ENCODE measurements at places on chromosomes 2 and 18. TPM values are rescaled to one million over a fixed set of nuclear protein-coding genes. Genes with fewer than 3 reads are reported as not detected.

DNA sequence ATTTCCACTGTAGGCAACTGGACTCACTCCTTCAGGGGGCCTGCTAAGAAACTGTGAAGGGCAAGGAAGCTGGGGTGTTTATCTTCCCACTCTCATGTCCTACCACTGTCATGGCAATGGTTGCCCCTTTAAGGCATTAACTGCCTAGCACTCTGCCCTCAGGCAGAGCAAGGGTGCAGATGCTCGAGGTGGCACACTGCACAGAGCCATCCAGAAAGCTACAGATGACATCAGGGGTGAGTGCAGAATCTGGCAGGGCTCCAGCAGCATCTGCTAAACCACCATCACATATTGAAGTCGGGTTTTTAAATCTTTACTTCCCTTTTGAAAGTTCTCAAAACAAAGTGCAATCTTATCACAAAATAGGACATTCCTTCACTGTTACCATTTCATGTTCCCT lies 75.4 kb downstream of the RAPGEF4 start:
- no peak overlapping the region for H3K4me3 ChIP-seq
- H3K27me3 ChIP-seq: no peaks in the 10 kb centered on the region
- no peaks in the 10 kb centered on the region for H3K36me3 ChIP-seq
- H3K27ac ChIP-seq: no peak overlapping the region

Gene PRSS56
- 3.2 TPM for total RNA-seq

DNA sequence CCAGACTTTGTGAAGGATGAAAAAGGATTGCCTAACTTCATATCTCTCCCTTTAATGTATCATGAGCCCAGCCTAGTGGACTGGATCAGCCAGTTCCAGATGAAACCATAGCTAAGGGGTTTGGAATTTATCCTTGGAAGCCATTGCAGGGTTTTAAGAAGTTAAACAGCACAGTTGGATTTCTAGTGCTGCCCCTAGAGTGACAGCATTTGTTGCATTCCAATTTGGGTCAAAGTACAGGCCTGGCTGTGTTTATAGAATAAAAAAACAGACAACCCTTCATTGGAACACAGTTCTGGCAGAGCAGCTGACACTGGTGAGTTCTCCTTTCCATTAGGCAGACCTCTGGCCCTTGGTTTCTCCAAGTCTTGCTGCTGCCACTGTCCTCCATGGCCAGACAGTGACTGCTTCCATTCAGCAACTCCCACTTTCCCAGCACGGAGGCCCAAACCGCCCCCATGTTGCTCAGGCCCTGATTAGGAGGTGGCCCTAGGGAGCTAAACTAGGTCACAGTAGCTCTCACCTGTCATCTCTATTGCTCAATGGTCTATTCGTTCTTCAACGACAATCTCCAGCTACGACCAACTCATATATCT lies 8.0 kb downstream of the GPR39 start:
- no peaks in the 10 kb centered on the region for H3K4me1 ChIP-seq
- no peaks in the 10 kb centered on the region for H3K36me3 ChIP-seq
- no peaks in the 10 kb centered on the region for H3K27me3 ChIP-seq
- H3K27ac ChIP-seq: no peak overlapping the region
- H3K4me3 ChIP-seq: no peak overlapping the region
- no peak for DNase-seq

- no peaks in the 10 kb centered on the region for H3K36me3 ChIP-seq
- no peak overlapping the region for H3K4me3 ChIP-seq
- H3K4me1 ChIP-seq: no peaks in the 10 kb centered on the region
- no peaks in the 10 kb centered on the region for H3K27me3 ChIP-seq
- DNase-seq: no peak
These were observed 58.7 kb upstream of the RFX8 start for GRCh38 chr2:101533561-101534148.

GRCh38 chr2:42085706-42086487 lies 38.1 kb downstream of the PKDCC start:
- no peaks in the 10 kb centered on the region for H3K36me3 ChIP-seq
- no peak overlapping the region for H3K27ac ChIP-seq
- no peak for DNase-seq
- no peak overlapping the region for H3K4me3 ChIP-seq
- H3K4me1 ChIP-seq: peaks cover 8% of the 10 kb centered on the region

DNA sequence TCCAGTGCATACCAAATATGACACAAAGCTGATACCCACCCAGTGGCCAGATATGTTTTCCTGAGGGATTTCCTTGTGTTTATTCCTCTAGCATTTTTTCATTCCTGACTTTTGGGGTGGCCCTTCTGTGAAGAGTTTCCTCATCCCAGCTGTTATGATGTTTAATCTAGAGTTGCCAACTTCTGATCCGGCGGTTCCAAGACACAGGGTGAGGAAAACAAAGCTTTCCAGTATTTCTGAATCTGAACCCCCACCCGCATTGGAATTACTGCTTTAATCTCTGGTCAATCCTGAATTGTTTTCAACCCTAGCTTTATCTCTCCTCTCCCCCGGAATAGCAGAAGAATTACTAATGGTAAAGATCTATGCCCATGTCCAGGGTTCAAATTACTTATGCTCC lies 39.2 kb upstream of the PNPT1 start:
- H3K4me3 ChIP-seq: no peak overlapping the region
- H3K36me3 ChIP-seq: no peaks in the 10 kb centered on the region
- H3K27ac ChIP-seq: no peak overlapping the region
- H3K27me3 ChIP-seq: no peaks in the 10 kb centered on the region
